ENCODE measurements at places on chromosomes 12 and 14.

DNA sequence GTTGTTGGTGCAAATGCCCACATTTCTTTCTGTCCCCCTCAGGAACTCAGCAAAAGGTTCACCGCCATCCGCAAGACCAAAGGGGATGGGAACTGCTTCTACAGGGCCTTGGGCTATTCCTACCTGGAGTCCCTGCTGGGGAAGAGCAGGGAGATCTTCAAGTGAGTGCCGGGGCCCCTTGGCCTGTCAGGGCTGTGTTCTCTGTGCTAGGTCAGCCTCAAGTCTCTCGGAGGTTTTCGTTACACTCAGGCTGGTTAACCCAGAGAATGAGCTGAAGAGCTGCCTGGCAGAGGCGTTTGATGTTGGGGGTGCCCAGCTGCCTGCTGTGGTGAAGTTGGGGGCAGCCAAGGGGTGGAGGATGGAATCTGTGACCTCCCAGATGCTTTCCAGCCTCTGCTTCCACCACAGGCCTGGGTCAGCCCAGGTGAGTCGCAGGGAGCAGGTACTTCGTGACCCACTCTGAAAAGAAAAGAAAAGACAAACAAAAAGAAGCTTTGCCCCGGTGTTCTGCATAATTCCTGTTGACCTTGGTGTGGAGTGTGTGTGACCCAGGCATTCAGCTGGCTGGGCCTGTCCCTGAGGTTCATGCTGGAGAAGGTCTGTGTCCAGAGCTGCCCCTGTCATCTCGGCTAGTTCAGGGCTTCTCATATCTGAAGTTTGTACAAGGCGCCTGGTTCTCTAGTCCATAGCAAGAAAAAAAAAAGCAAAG is 12.9 kb downstream of the OTUB2 start:
- DNase-seq = no peak

- DNase-seq = no peak
Measured at GRCh38 chr12:113464452-113464775, 7.3 kb downstream of the LHX5 start.

DNA sequence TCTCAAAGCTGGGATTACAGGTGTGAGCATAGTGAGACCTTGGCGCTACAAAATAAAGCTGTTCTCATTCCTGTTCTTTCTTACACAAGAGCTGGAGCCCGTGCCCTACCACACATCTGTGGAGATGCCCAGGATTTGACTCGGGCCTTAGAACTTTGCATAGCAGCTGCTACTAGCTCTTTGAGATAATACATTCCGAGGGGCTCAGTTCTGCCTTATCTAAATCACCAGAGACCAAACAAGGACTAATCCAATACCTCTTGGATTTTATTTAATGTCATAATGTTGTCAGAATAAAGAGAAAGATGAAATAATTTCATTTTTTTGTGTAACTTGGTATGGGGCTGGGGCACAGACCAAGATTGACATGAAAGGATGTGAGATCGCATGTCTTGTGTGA is 7.6 kb downstream of the PNP start:
- no peak for DNase-seq

DNA sequence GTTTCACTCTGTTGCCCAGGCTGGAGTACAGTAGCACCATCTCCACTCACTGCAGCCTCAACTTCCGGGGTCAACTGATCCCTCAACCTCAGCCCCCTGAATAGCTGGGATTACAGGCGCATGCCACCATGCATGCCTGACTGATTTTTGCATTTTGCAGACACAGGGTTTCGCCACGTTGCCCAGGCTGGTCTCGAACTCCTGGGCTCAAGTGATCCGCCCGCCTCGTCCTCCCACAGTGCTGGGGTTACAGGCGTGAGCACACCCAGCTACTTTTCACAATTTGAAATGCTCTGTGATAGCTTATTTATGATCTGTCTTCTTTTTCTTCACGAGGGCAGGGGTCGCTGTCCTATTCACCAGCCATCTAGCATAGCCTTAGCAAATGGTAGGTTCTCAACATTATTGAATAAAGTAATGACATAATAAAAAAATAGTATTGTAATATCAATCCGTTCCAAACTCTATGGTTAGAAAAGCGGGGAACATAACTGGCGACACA is 477 bp upstream of the DDX47 start:
- no peak for DNase-seq

DNA sequence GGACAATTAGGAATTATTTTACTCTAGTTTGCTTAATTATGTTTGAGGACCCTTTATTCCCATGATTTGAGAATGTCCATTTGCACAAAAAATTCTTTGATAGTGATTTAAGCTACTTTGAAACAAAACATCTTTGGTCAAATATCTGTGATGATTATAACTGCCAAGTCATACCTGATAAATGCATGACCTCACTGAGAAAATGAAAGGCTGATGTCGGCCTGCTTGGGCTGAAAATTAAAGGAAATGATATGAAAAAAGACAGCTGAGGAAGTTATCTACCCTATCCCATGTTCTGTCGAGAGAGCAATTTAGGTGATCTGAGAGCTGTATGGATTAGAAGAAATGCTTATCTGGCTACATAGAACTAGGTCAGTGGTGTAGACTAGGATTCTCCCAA is 43.6 kb downstream of the ATL1 start:
- no peak for DNase-seq

- DNase-seq = no peak
Measured at GRCh38 chr12:51809193-51809592, 39.3 kb downstream of the FIGNL2 start.

GRCh38 chr12:120249875-120250795 is 15.4 kb downstream of the PXN start:
- no peak for DNase-seq

- no peak for DNase-seq
Measured at GRCh38 chr12:106058256-106059182, 80.2 kb downstream of the NUAK1 start.

DNA sequence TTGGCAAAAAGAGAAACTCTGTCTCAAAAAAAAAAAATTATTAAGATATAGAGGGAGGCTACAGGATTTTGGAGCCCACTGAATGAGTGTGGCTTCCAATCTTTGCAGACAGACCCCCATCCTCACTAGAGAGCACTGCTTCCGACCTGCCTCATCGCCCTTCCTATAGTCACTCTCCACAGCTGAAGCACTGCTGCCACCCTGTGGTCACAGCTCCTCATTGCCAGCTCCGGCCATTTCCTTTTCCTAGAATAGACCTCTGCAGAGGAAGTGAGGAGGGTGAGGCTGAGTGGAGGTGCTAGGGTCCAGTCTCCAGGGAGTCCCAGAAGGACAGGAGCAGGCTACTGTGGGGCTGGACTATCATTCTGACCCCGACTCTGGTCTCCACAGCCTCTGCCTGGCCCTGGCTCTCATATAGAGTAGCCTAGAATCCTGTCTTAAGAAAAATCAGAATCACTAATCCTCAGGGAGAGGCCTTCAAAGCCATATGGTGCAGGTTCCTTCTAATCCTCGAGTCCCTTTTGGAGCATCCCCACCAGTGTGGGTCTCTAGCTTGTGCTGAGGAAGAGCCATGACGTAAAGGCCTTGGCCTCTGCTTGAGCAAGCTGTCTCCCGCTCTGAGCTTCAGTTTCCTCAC is 1.4 kb upstream of the NPFF start:
- DNase-seq = peak; percentile 63

DNA sequence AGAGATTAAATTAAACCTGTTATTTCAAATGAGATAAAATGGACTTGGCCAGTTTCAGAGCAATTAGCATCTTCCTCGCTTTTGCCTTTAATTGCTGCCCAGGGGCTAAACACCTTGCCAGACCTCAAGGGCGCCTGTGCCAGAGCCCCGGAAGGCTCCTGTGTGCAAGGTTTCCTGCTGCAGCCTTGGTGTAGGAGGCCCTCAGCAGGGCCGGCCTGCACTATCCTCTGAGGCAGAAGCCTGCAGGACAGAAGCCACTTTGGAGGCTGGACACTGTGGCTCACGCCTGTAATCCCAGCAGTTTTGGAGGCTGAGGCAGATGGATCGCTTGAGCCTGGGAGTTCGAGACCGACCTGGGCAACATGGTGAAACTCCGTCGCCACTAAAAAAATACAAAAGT is 150.4 kb downstream of the CALM1 start:
- DNase-seq = no peak

GRCh38 chr12:52543985-52544883 is 8.7 kb downstream of the KRT71 start:
- no peak for DNase-seq

- no peak for DNase-seq
Measured at GRCh38 chr12:120546050-120546386, 11.9 kb downstream of the RNF10 start.

DNA sequence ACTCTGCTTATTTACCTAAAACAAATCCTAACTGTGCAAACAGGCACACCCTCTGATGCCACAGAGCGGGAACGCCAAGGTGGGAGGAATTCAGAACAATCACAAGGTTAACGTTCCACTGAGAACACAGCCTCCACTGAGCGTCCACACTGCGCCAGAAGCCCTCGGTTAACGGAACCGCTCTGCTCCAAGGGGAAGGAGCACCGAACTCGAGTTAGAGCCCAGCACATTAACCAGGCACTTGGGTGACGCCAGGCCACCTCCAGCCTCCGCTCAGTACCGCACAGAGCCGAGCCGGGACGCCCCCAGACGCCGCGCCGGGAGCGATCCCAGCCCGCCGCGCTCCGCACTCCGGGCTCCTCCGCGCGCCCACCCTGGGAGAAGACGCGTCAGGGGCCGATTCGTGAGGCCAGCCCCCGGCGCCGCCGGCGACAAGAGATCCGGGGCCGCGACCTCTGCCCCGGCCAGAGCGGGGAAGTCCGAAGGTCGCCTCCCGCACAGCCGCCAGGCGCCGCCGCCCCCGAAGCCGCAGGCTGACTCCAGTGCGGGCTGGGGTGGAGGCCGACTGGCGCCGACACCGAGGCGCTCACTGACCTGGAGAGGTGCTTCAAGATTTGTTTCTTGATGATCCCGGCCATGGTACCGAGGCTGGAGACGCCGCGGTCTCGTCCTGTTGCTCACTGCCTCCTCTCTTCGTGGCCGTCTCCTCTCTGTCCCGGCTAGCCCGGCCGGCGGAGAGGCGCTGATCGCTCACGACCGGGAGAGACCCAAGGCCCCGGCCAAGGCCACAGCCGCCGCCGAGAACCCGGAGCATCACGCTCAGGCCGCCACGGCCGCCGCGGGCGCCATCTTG is 450 bp downstream of the BLTP3B start:
- DNase-seq = no peak

DNA sequence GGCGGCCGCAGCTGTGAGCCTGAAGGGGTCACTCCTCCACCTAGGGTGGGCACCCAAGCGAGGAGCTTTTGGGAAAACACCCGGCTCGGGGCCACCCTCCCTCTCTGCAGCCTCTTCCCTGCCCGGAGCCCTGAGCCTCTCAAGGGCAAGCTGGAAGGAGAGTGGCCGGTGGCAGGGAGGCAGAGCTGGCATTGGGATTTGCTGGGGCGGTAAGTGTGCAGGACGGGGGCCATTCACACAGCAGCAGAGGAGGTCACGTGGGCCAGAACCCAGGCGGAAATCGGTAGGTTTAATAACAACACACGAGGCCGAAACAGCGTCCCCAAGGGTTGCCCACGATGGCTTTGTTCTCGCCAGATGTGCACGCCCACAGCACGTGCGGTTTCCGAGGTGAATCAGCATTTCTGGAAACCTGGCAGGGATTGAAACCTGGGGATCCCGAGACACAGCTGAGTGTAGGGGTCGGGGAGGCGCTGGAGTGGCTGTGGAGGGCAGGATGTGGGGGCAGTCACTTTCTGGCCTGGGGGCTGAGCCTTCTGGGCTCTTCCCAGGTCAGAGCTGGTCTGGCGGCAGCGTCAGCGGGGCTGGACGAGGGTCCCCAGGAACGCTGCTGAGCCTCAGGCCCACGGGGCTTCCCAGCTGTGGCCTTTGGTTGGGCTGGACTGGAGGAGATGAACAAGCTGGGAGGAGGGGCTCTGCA is 23.5 kb downstream of the NOC4L start:
- no peak for DNase-seq

- DNase-seq = no peak
Measured at GRCh38 chr12:68469113-68469512, 137.0 kb upstream of the MDM1 start.

DNA sequence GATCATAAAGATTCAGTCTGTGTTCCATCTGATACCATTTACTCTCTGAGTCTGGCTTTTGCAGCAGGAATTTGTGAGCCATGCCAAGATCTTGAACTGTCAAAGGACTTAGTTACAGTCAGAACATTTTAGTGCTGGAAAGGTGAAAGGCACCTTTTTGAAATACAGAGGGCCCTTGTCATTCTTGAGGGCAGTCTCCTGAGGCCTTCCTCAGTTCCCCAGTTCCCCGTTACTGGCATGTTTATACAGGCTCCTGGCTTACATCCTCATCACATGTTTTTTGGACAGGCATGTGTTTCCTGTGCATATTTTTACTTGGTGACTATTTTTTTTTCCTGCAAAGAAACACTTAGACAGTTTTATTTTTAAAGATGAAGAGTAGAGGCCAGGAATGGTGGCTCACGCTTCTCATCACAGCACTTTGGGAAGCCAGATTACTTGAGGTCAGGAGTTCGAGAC is 21.0 kb downstream of the CFAP54 start:
- no peak for DNase-seq

- no peak for DNase-seq
Measured at GRCh38 chr12:13661005-13661887, 320.2 kb downstream of the GRIN2B start.

- no peak for DNase-seq
Measured at GRCh38 chr12:107903341-107904061, 129.0 kb downstream of the ASCL4 start.

DNA sequence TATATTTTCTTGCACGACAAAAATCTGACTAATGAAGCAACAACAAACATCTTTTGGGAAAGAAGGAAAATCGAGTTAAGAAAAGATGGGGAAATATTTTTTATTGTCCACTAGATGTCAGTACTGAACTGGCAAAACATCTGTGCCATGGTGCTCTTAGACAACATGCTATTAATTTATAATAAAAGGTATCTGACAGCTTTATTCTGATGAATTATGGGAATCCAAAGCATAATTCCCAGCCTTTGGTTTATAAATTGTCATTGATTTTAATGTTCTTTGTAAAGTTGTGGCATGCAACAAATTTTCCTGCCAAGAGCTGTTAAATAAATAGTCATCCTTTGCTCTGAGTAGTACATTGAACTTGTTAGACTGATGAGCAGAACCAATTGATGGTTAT is 231.2 kb downstream of the ETNK1 start:
- no peak for DNase-seq

- no peak for DNase-seq
Measured at GRCh38 chr14:100386121-100386520, 63.0 kb downstream of the SLC25A47 start.

GRCh38 chr14:52244328-52244727 is 23.2 kb upstream of the PTGDR start:
- no peak for DNase-seq
